ENCODE measurements at places on chromosomes 5 and 9. TPM values are rescaled to one million over a fixed set of nuclear protein-coding genes. Genes with fewer than 3 reads are reported as not detected.

- H3K4me1 ChIP-seq = no peaks in the 10 kb centered on the region
- H3K4me3 ChIP-seq = no peak overlapping the region
- no peaks in the 10 kb centered on the region for H3K36me3 ChIP-seq
- H3K27me3 ChIP-seq = no peaks in the 10 kb centered on the region
Observed at GRCh38 chr9:13597004-13597403, 317.5 kb upstream of the MPDZ start.

DNA sequence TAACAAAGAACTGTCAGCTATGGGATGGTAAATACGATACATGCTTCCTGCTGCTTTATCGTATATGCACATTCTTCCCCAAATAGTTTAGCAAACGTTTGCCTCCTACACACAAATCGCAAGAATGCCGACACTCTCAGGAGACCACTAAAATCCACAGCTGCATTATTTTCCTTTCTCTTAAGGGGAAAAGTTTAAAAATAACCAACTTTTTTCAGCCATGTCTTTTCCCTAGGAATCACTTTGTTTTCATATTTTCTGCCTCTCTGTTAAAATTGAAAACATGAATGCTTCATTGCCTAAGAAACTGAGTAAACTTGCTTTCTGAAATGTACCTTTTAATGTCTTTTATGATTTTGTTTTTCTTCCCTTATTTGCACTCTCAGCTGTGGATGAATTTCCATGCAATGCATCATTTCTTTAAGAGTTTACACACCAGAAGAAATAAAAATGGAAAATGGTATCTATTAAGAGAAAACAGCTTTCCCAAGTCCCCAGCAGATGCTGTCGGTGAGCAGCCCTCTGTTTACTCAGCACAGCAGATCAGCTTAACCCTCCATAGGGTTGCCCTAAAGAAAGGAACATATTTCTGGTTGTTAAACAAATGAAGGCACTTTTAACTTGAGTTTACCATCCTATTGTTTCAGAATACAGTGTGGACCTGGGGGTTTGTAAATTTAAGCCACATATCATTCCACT lies 66.2 kb downstream of the IZUMO3 start:
- DNase-seq = no peak
- H3K27me3 ChIP-seq = no peaks in the 10 kb centered on the region
- H3K27ac ChIP-seq = no peak overlapping the region
- H3K36me3 ChIP-seq = no peaks in the 10 kb centered on the region
- no peak overlapping the region for H3K4me3 ChIP-seq

DNA sequence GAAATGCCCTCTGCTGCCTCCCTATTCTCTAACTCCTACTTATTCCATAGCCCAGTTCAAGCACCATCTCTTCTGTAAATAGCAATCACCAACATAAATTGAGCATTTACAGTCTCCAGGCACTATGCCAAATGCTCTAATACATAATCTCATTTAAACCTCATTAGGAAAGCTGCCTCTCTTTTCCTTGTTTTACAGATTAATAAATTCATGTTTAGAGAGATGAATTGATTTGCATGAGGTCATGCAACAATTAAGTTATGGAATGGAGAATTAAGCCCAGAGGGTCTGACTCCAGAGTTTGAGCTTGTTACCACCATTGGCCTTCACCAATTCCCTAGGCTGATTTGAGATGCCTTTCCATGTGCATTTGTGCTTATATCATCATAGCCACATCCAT lies 23.4 kb upstream of the RFX3 start:
- H3K4me1 ChIP-seq = no peaks in the 10 kb centered on the region
- H3K36me3 ChIP-seq = peaks cover 26% of the 10 kb centered on the region
- DNase-seq = no peak
- H3K27me3 ChIP-seq = no peaks in the 10 kb centered on the region

GRCh38 chr5:17217493-17218352 lies at the start of gene BASP1:
Gene BASP1, plus strand, starts transcription at chr5:17217631. Its CDS starts 57,586 bp downstream, at chr5:17275217.
- H3K27ac ChIP-seq = no peak within 1 kb of the TSS
- DNase-seq = peak; percentile 33
- H3K36me3 ChIP-seq = no peaks in the 10 kb centered on the region
- peaks cover 36% of the 10 kb centered on the region for H3K27me3 ChIP-seq
- H3K4me1 ChIP-seq = no peaks in the 10 kb centered on the region
- H3K4me3 ChIP-seq = peak within 1 kb of the TSS; percentile 43

- no peaks in the 10 kb centered on the region for H3K36me3 ChIP-seq
- no peaks in the 10 kb centered on the region for H3K27me3 ChIP-seq
- no peak for DNase-seq
- peaks cover 18% of the 10 kb centered on the region for H3K4me1 ChIP-seq
- H3K27ac ChIP-seq = no peak overlapping the region
- no peak overlapping the region for H3K4me3 ChIP-seq
Observed at GRCh38 chr5:177314376-177315342, 3.0 kb upstream of the MXD3 start.

DNA sequence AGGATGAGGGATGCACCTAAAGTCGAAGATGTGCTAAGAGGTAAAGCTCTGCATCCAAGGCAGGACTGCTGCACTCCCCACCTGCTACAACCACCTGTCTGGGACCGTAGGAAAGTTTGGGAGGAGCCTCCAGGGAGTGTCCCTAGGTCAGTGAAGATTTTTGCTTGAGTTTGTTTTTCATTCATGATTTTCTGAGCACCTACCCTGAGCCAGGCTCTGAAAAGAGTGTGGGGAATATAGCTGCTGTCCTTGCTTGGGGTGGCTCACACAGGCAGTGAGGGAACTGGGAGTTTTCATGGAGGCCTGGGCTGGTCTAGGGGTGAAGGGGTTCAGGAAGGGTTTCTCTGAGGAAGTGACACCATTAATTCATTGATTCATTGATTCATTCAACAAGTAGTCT lies 48.9 kb downstream of the SAR1B start:
- DNase-seq = no peak
- H3K4me3 ChIP-seq = no peak overlapping the region
- H3K27me3 ChIP-seq = no peaks in the 10 kb centered on the region

DNA sequence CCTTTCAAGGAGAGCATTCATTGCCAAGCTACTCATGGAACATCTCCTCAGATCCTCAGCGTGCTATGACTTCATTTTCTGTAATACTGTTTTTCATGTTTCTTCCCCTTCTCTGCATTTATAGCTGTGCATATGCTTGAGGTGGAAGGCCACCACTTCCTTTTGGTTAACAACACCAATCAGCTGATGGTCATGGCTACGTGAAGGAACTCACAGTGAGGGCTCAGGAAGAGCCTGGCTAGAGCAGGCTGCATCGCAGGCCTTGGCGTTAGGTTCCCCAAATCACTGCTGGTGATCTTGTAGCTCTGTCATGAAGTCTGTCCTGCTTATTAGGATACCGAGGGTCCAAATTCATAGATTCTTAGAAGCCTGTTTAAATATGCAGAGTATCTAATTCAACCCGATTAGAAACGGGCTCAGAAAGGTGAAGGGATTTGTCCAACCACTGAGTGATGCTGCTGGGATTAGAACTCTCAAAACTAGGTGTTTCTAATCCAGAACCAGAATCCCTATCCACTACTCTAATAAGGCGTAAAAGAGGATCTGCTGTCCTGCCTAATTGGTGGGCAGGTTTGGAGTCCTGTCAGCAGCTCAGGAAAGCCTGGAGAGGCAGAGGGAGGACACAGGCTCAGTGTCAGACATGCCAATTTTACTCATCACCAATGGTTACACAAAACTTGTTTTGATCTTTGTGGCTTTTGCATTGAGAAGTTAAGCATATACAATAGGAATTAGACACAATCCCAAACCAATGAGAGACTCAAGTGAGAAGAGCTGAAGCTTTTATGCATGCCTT lies 7.5 kb downstream of the SYK start:
- H3K36me3 ChIP-seq = no peaks in the 10 kb centered on the region
- H3K4me3 ChIP-seq = no peak overlapping the region
- no peak for DNase-seq
- no peak overlapping the region for H3K27ac ChIP-seq

DNA sequence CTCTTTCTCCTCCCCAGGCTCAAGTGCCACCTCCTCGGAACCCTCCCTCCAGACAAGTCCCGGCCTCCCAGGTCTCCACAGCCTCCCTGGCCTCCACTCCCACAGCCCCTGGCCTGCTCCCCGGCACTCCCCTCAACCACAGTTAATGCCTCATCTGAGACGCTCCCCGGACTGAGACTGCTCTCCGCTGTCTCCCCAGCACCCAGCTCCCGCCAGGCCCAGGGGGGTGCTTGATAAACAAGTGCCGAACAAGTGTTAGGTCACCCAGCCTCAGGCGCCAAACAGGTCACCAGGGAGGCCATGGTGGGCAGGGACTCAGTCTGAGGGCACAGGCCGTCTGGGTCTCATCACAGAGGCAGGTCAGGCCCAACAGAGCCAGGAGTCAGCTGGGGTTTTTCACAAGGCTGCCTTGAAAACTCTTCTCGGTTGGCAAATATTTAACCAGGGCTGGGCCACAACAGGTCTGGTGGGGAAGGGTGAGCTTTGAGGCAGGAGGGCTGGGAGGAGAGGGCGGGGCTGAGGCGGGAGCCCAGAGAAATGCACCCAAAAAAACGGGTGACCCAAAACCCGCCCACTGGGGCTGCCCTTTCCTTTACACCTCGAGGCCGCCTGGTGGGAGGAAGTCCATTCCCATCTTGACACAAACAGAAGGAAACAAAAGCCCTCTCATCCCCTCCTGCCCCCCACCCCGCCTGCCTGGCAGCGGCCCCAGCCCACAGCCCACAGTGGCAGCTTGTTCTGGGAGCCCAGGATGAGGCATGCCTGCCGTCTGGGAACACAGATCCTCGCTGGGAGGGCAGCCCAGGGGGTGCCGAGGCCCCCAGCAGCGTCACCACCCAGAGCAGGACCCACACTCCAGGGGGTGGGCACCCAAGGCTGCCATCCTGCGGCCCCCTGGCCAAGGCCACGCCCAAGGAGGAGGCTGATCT lies 66.6 kb upstream of the STXBP1 start:
- H3K27ac ChIP-seq = peak overlapping the region; percentile 43
- H3K36me3 ChIP-seq = no peaks in the 10 kb centered on the region
- H3K4me1 ChIP-seq = peaks cover 31% of the 10 kb centered on the region
- H3K4me3 ChIP-seq = no peak overlapping the region

DNA sequence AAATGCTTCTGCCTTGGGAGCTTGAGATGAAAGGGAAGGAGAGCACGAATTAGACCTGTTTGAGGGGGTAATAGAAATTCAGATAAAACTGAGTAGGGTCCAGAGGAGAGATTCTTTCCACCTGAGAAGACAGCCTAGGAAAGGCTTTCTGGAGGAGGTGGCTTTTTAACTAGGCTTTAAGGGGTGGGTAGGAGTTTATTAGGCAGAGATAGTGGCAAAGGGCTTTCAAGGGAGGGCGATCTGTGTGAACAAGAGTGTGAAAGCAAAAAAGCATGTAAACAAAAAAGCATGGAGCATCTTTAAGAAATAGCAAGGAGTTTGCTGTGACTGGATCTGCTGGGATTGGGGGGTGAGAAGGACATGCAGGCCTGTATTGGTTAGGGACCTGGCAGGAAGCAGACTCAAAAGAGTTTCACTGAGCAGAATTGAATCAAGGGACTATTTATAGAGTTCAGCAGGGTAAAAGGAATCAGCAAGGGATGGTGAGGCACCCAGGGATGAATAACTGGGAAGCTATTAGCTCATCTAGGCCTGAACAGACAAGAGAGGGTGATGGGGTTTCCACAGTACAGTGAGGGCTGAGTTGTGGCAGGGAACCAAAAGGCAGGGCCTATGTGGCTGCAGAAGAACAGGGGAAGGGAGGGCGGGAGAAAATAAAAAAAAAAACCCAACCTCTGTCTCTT lies 18.8 kb downstream of the SLC1A1 start:
- no peak overlapping the region for H3K27ac ChIP-seq
- H3K36me3 ChIP-seq = no peaks in the 10 kb centered on the region
- H3K4me3 ChIP-seq = no peak overlapping the region
- H3K4me1 ChIP-seq = no peaks in the 10 kb centered on the region
- no peaks in the 10 kb centered on the region for H3K27me3 ChIP-seq

DNA sequence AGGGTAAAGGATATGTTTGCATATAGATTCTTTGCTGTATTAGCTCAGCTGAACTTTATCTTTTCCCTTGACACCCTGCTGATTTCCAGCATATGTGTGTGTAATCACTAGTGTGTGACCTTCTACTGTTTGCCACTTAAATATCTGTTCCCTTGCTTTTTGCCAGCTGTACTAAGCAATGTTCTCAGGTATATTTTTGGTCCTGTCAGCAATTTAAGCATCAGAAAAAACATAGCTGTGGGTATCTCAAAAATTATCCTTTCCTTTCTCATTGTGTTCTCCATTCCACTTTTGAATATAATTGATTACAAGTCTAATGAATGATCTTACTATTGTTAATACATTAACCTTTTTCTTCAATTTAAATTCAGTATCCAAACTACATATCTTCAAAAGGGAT lies 59.2 kb upstream of the CDH10 start:
- no peaks in the 10 kb centered on the region for H3K4me1 ChIP-seq
- no peaks in the 10 kb centered on the region for H3K36me3 ChIP-seq
- no peak for DNase-seq
- no peaks in the 10 kb centered on the region for H3K27me3 ChIP-seq
- H3K27ac ChIP-seq = no peak overlapping the region

GRCh38 chr9:32218100-32218767 lies 166.2 kb upstream of the ACO1 start:
- H3K27me3 ChIP-seq = no peaks in the 10 kb centered on the region
- H3K4me3 ChIP-seq = no peak overlapping the region
- H3K4me1 ChIP-seq = no peaks in the 10 kb centered on the region
- no peak for DNase-seq
- H3K36me3 ChIP-seq = no peaks in the 10 kb centered on the region

GRCh38 chr5:62578540-62578939 lies at the start of gene LRRC70:
Gene LRRC70, plus strand, starts transcription at chr5:62578819. Its CDS starts 620 bp downstream, at chr5:62579439.
- no peaks in the 10 kb centered on the region for H3K36me3 ChIP-seq
- H3K4me3 ChIP-seq = no peak within 1 kb of the TSS
- no peaks in the 10 kb centered on the region for H3K27me3 ChIP-seq
- no peak for DNase-seq
- H3K4me1 ChIP-seq = no peaks in the 10 kb centered on the region

Gene IRX2
- total RNA-seq = not detected

Gene REEP2
- total RNA-seq = 1.2 TPM

Gene PCDHB14
- 0.76 TPM for total RNA-seq

Gene IL13
- total RNA-seq = not detected

Gene NEURL1B
- 18.8 TPM for total RNA-seq
